ENCODE measurements at places on chromosomes 2 and 18.

- peak; percentile 62 for DNase-seq
Observed at GRCh38 chr18:24915547-24915946, 436.4 kb downstream of the ZNF521 start.

- DNase-seq: peak; percentile 80
Observed at GRCh38 chr2:206981739-206982340, 42.5 kb downstream of the CPO start.

DNA sequence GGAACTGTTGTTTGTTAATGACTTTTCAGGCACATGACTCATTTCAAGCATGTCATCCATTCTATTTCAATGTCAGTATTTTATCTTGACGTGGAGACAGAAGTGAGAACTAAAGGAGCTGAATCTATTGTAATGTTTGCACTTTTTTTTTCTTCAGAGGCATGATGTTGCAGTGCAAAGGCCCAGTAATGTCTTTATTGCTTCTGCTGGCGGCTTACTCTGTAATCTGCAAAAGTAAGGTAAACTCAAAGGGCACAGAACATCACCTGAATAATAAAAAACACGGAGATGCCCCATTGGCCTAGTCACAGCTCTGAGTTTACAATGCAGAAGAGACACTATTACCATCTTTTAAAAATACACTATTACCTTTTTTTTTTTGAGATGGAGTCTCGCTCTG is 2.4 kb upstream of the CNNM3 start:
- no peak for DNase-seq

- DNase-seq: no peak
Observed at GRCh38 chr2:192122141-192122540, 72.6 kb downstream of the TMEFF2 start.
